ENCODE measurements at places on chromosomes 7 and 10.

GRCh38 chr10:4130685-4131084 lies 345.7 kb upstream of the KLF6 start:
- no peak for DNase-seq

DNA sequence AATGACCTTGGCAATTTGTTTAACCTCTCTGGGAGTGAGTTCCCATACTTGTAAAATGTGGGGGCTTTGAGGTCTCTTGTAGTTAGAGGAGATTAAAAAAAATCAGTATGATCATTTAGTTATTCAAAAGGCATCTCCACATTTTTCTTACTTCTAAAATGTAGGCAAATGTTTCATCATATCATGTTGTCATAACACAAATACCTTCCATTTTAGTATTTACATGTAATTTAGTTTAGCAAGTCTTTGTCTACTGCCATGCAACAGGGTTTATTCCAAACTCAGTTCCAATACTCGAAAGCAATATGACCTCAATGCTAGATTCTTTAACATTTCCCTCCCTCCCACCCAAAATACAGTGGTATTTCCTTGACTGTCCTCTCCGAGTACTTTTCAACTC lies 262.8 kb upstream of the IMMP2L start:
- no peak for DNase-seq

DNA sequence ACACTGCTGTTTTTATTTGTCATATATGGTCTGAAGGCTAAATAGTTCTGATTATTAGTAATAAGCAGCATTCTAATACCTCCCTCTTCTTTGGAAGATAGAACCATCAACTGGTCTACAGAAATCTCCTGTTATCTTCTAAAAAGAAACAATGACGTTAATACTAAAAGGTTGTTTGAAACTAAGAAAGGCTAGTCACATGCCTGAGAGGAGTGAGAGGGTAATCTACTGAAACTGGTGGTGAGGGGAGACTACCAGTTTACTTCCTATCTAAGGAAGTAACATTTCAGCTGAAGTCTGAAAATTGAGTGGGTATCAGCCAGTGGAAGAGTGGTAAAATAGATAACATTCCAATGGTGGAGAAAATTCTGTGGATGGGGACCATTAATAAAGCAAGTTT lies 48.4 kb downstream of the FGFBP3 start:
- DNase-seq = no peak

- peak; percentile 67 for DNase-seq
These were observed at the start of gene CPED1 for GRCh38 chr7:120988591-120989256. Gene CPED1 (plus strand): TSS chr7:120988711. CDS start chr7:120989622, 911 bp downstream.

DNA sequence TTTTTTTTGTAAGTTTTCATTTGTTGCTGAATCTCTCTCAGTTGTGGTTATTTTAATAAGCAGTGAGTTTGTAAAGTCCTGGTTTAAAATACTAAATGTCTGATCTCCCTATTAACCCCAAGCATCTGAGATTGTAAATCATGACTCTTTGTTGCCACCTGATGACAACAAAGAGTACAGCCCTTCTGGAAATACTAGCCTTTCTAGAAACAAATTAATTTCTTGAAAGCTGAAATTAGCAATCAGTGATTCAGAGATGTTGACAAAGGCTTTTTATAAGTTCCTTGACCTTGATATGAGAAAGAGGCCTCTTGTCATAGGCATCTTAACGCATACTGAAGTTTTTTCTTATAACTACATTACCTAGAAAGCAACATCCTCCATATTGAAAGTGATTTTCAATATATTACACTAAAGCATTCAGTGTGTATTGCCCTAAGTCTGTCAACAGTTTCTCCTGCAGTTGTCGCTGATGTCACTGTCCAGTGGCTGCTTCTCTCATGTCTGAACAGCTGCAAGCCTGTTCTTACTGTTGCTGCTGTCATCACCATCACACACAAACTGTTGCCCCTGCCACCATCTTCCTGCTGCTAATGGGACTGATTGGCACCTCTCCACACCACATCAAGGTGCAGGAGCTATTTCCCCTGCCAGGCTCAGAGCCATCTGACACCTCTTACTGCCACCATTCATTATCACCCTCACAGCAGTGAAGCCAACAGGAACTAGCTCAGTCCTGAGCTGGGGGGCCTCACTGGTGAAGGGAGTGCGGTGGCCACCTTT lies 95.1 kb upstream of the LRGUK start:
- no peak for DNase-seq

GRCh38 chr10:132163278-132163765 lies 23.4 kb upstream of the DPYSL4 start:
- DNase-seq = peak; percentile 80

GRCh38 chr10:23187155-23187554 lies 5.0 kb upstream of the PTF1A start:
- no peak for DNase-seq

GRCh38 chr7:134018306-134018705 lies 108.8 kb upstream of the LRGUK start:
- no peak for DNase-seq

DNA sequence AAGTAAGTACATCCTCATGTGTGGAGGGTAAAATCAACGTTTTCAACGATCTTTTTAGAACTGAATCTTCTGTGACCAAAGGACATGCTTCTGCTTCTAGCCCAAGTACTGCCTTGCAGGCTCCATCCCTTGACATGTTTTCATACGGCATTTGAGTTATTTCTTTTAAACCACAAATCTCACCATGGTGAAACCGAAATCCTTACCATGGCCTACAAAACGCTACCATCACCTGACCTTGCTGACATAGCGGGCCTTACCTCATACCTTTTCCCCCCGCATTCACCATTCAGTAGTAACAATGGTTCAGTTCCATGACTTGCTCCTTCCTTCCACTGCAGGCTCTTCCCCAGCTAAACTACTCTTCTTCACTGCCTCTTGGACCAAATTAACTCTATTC lies 3.5 kb downstream of the RNF216 start:
- no peak for DNase-seq

GRCh38 chr7:155312633-155313032 lies 15.0 kb downstream of the INSIG1 start:
- DNase-seq = no peak

GRCh38 chr10:132290631-132291030 lies 17.1 kb downstream of the STK32C start:
- no peak for DNase-seq

GRCh38 chr7:118072893-118073674 lies 110.9 kb upstream of the LSM8 start:
- no peak for DNase-seq
